ENCODE measurements at places on chromosomes 2 and 18.

GRCh38 chr2:74707837-74708236 is 53.8 kb downstream of the SEMA4F start:
- no peak for DNase-seq

DNA sequence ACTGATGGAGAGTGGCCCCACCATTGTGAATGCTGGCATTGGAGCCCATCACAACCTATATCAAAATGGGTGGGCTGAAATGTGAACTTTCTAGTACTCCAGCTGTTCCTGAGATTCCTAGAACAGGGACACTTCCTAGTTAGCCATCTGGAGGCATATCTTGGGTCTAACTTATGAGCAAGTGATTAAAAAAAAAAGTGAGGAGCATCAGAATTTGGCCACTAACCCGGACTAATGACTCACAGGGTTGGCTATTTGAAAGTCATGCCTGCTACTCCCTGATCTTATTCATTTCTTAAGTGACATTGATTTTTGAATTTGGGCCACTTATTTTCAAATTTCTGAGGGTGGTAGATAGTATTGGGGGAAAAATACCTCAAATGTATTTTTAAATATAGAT is 216.6 kb downstream of the HRH4 start:
- no peak for DNase-seq

DNA sequence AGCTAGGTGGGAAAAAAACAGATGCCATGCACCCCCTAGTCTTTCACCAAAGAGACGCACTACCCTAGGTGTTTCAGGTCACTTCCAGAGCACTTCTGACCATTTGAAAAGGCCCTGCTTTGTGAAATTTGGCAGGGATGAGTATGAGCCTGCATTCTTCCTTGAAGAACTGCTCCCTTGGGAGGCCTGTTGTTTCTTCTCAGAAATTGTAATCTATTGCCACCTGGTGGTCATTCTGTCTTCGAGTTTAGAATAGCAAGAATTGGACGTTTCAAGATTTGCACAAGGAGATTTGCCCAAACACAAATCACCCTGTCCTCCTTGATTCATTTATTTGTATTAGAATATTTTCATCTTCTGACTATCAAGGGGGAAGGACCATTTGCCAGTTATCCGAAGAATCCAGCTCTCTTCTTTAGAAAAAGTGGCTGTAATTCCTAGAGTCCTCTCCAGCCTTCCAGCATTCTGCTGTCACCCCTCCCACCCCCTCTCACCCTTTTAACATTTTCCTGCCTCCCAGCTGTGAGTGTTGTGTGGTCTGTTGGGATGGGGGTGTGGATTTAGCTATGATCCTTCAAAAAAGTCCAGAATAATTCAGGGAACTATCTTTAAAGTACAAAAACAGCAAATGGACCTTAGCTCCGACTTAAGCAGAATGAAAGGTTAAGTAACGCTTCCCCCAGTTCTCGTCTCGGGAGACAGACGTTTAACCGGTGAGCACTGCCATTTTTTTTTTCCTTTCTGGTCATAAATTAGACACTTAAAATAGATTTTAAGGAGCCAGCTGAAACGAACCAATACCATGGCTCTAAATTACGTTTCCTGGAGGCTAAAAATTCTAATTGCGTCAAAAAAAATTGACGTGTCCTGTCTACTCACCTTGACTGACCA is 3.7 kb upstream of the GAD1 start:
- peak; percentile 30 for DNase-seq

DNA sequence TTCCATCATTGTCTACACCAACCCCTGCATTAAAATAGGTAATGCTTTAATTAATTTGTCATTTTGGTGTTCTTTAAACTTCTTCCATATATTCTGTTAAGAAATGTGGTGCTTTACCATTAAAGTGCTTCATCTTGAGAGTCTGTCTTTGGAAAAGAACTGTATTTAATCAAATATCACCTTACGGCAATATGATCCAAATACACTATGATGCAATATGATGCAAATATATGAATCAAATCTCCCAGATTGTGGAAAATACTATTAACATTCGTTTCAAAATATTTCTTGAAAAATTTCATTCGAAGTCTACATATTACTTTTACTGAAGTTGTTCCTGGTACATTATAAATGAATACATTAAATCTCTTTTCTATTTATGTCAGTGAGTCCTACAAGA is 23.0 kb downstream of the VPS4B start:
- no peak for DNase-seq

- no peak for DNase-seq
These were observed 31.4 kb downstream of the NEMP2 start for GRCh38 chr2:190503088-190503487.

GRCh38 chr2:152825834-152826233 is 107.4 kb downstream of the ARL6IP6 start:
- no peak for DNase-seq
